Hepatocyte (in vitro differentiated cells): ENCODE measurements at places on chromosomes 1 and 21. TPM values are rescaled to one million over a fixed set of nuclear protein-coding genes. Genes with fewer than 3 reads are reported as not detected.

DNA sequence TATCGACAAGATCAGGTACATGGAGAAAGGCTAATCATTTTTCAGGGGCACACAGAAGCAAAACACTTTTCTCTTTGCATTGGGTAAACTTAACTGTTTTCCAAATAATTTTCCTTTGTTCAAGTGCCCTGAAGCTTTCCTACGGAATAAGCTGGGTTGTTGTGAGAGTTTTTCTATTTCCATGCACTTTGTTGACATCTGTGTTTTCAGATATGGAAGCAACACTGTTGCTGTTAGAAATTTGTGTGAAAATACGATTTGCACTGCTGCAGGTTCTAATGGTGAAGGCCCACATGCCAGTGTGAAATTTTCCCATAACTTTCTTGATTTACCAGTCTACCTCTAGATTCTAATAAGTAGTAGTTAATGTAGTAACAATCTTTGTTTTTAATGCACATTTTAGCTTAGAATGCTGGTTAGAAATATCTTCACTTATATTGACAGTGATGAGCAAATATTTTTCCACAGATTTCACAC lies 18.3 kb downstream of the NFYC start:
- no peak for DNase-seq

DNA sequence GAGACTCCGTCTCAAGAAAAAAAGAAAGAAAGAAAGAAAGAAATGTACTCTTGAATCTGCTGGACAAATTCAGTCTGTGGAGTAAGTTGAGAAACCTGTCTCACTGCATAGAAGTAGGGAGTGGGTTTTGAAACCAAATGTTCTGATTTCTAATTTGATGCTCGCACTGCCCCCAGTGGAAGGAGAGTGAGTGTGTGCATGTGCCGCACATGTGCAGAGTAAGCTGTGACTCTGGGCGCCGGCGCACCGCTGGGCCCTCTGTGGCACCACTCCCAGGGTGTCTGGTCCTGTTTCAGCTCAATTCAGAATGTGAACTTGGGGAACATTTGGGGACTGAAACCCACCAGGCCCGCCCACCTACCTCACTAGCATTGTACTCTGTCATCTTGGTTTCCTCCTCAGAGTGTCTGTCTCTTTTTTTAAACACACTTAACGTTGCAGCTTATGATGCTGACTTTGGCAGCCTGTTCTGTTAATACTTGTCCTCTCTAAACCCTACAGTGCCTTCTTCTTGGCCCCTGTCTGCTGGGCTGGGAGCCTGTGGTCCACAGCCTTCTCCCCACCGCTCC lies 104.6 kb downstream of the CACNA1E start:
- no peak for DNase-seq

- DNase-seq = no peak
Measured at GRCh38 chr1:55305735-55306134, 90.6 kb upstream of the USP24 start.

DNA sequence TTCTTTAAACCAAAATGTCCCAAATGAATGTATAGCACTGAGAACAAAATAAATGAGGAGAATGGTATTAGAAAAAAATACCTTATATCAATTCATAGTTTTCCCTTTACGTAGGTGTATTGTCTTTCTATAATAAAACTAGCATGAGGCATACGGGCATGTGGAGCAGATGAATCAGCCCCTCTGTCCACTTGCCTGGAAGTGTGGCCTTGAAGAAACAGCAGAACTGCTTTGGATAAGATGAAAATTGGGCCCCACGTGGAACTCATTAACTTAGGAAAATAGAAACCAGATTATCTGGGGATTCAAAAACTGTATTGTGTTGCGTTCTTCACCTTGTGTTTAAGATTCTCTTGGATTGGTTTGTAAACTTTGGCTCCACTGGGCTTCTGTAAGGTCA lies 356.8 kb upstream of the B3GALT2 start:
- DNase-seq = peak; percentile 35

DNA sequence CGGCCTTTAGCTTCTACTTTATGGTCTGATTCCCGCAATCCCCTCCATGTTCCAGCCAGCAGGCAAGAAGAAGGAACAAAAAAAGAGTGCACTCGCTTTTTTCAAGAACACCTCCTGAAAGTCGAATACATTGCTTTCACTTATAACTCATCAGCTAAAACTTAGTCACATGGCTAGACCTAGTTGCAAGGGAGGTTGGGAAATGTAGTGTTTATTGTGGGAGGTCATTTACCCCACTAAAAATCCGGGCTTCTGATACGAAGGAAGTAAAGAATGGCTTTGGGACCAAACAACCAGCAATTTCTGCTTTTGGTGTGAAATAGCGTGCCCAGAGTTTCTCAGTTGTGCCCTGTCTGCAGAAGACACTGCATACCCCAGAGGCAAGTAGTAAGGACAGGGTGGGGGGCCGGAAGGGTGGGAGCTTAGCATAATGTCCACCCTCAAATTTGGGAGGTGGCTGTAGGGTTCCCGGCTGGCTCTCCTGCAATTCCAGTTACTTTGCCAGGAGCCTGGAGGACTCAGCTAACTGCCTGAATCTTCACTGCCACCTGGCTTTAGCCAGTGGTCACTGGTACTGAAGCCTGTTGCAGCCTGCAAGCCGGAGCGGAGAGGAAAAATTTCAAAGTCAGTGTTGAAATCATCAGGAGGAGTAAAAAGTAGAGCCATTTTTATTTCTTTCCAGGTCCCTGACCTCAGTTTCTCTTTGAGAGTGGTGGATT lies 57.7 kb upstream of the F3 start:
- peak; percentile 67 for DNase-seq

GRCh38 chr1:201702936-201703335 lies 126.0 kb upstream of the IPO9 start:
- peak; percentile 63 for DNase-seq

- DNase-seq = no peak
Measured at GRCh38 chr1:168420177-168420576, 123.6 kb downstream of the XCL2 start.

Gene KCNQ4
- polyA plus RNA-seq = not detected in 2 replicates

Gene GPR157
- 6.9 and 14.4 TPM in 2 replicates for polyA plus RNA-seq

Gene CFAP74
- 0.07 TPM in 1 of 2 replicates, not detected in the other for polyA plus RNA-seq

Gene AIM2
- polyA plus RNA-seq = 1.1 TPM in 1 of 2 replicates, not detected in the other

Gene ACTA1
- 0.28 and 1.0 TPM in 2 replicates for polyA plus RNA-seq

Gene HIVEP3
- 4.0 and 5.9 TPM in 2 replicates for polyA plus RNA-seq
